ENCODE measurements at places on chromosomes 2 and 18.

DNA sequence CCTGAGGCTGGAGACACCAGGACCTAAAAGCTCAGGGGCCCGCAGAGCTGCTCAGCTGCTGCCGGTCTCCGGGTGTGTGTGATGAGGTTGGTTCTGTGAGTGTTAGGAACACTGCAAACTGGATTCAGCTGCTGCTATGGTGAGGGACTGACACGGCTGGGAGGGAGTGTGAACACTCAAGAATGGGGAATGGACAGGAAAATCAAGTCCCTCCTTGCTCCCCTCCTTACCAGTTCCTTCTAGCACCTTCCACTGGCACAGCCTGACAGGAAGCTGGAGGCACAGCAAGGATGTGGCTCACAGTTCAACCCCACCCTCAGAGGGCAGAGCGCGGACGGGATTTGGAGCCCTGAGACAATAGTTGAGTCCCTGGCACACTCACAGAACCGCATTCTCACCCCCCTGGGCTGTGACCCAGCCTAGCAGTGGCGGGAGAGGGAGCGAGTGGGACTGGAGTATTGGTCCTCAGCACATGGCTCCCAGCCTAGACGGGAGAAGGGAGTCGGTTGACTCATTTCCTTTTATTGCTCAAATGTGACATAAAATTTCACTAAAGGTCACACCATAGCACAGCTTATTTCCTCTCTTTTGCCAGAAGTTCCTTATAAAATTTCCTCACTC lies 42.5 kb downstream of the LRRC30 start:
- H3K36me3 ChIP-seq = no peaks in the 10 kb centered on the region
- H3K27me3 ChIP-seq = no peaks in the 10 kb centered on the region
- no peak for DNase-seq
- no peak overlapping the region for H3K4me3 ChIP-seq
- H3K4me1 ChIP-seq = no peaks in the 10 kb centered on the region
- no peak overlapping the region for H3K27ac ChIP-seq

- DNase-seq = no peak
- H3K4me3 ChIP-seq = no peak overlapping the region
- H3K27ac ChIP-seq = no peak overlapping the region
- peaks cover 2% of the 10 kb centered on the region for H3K27me3 ChIP-seq
- H3K4me1 ChIP-seq = peaks cover 4% of the 10 kb centered on the region
Observed at GRCh38 chr2:100980046-100980445, 22.0 kb upstream of the RPL31 start.

- H3K36me3 ChIP-seq = no peaks in the 10 kb centered on the region
- no peaks in the 10 kb centered on the region for H3K27me3 ChIP-seq
- no peak overlapping the region for H3K27ac ChIP-seq
- no peak for DNase-seq
- no peak overlapping the region for H3K4me3 ChIP-seq
Observed at GRCh38 chr2:51420511-51420910, 388.6 kb upstream of the NRXN1 start.

DNA sequence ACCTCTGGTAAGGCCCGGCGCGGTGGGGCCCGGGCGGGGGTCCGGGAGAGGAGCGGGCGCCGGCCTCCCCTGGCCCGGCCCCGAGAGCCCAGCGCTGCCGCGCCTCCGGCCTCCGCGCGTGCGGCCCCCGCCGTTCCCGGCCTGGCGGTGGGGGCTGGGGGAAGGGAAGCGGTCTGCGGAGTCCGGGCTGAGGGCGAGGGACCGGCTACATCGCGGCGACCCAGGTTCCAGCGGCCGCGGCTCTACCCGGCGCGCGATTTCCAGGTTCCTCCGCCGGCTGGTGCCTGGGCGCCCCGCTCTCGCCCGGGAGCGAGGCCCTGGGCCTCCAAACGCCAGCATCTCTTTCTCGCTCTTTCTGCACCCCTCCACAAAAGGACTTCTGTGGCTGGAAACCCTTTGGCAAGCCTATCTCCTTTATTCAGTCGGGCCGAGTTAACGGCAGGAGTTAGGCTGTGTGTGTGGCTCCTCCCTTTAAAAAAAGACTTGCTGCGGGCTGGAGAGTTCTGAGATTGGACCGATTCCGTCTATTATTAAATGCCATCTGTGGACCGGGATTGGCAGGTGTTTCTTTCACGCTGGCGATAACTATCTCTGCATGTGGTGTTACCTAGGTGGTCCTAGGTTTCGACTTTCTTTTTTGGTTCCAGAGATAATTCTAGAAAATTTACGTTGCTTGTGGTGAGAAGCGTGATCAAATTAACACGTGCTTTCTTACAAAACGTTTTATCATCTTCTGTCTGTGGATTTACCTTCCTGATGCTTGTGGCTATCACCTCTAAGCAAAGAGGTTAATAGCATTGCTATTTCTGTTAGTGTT lies 592 bp downstream of the ME2 start:
- H3K27me3 ChIP-seq = no peaks in the 10 kb centered on the region
- H3K27ac ChIP-seq = peak overlapping the region; percentile 99
- H3K4me1 ChIP-seq = peaks cover 27% of the 10 kb centered on the region

DNA sequence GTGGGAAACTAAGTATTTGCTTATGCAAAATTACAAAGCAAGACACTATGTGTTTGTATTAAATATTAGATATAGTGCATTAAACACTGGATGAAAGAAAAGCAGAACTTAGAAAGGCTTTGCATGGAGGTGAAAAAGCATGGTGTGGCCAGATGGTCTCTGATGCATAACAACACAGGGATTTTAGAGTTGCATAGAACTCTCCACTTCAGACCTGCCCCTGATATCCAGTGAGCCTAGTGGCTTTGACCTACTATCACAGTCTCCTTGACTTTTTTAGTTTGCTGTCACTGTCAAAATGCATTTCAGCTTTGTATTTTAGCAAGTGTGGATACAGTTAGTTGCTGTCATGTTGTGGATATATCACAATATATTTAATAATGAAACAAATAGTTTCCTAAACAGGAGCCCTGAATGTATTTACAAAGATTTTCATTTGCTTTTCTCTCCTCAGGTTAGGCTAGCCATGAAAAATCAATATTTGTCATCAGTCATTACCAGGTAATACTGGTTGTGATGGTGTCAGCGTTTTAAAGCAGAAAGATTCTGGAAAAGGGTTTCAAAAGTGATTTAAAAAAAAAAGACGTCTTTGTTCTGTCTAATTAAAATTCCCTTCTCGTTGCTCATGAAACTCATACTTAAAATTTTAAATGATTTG lies 5.2 kb downstream of the CSRNP3 start:
- no peak overlapping the region for H3K27ac ChIP-seq
- H3K36me3 ChIP-seq = no peaks in the 10 kb centered on the region
- H3K4me3 ChIP-seq = no peak overlapping the region
- H3K4me1 ChIP-seq = no peaks in the 10 kb centered on the region
- no peak for DNase-seq

GRCh38 chr2:54709336-54709809 lies 14.1 kb upstream of the EML6 start:
- peak overlapping the region; percentile 50 for H3K4me3 ChIP-seq
- H3K36me3 ChIP-seq = peaks cover 1% of the 10 kb centered on the region

DNA sequence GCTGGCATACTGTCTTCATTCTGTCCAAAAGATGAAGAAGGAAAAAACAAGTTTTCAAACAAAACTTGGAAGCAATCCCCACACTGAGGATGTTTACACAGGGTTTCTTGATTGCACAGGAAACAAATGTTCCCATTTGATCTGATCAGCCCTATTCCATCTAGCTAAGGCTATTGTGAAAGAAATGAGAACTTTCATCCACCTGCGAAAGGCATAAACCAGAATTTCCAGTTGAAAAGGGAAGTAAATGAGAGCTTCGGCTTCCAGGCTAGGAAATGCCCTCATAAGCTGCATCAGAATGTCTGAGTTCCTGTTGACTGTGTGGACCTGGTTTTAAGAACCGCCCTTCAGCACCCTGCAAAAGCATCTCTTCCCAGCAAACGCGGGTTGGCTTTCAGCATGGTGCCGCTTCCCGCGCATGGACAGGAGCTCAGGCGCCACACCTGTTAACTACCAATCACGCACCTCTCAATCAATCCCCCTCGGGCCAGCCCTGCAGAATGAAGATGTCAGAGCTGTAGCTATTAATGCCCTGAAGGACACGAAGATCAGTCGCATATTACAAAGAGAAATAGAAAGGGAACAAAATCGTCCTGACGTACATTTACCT lies 850.4 kb downstream of the GALR1 start:
- H3K4me1 ChIP-seq = no peaks in the 10 kb centered on the region
- H3K4me3 ChIP-seq = no peak overlapping the region
- DNase-seq = no peak
- no peaks in the 10 kb centered on the region for H3K27me3 ChIP-seq

- no peak for DNase-seq
- H3K36me3 ChIP-seq = no peaks in the 10 kb centered on the region
- H3K4me1 ChIP-seq = no peaks in the 10 kb centered on the region
- H3K27me3 ChIP-seq = peaks cover 33% of the 10 kb centered on the region
- H3K27ac ChIP-seq = no peak overlapping the region
Observed at GRCh38 chr2:105406221-105406620, 7.4 kb upstream of the FHL2 start.

DNA sequence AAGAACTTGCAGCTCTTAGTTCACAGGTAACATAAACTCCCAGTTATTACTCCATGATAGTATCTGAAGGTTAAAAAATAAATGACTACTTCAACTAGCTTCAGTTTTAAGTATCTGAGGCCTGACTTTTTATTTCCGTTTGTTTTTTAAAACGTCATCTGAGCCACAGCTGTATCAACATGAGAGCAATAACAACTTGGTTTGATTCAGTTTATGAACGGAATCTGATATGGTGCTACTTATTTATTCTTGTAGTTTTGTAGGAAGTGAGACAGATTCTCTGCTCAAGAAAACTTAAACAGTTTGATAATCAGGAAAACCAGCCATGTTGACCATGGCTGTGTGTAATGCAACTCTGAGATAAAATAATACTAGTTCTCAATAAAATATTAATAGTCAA lies 34.9 kb downstream of the NAB1 start:
- peaks cover 23% of the 10 kb centered on the region for H3K4me1 ChIP-seq
- no peak overlapping the region for H3K4me3 ChIP-seq
- H3K27me3 ChIP-seq = no peaks in the 10 kb centered on the region
- no peak overlapping the region for H3K27ac ChIP-seq
- no peak for DNase-seq

- H3K4me3 ChIP-seq = no peak overlapping the region
- no peak for DNase-seq
- H3K36me3 ChIP-seq = peaks cover 25% of the 10 kb centered on the region
- no peaks in the 10 kb centered on the region for H3K27me3 ChIP-seq
Observed at GRCh38 chr2:127712999-127713398, 11.7 kb downstream of the SFT2D3 start.

DNA sequence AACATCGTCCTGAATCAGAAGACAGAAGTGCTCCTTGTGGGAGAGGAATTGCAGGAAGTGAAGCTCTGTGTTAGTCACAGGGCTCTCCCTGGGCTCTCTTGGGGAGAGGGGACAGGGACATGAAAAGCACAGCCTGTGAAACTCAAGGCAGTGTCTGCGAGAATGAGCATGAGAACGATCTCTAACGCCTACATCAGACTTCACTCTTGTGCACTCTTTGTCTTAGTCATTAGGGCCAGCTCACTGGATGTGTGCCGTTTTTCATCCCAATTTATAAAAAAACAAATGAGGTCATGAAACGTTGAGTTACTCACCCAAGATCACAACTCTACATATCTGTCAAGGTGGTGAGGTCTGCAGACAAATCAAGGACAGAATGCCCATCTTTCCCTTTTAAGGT lies 27.0 kb upstream of the TWIST2 start:
- peaks cover 4% of the 10 kb centered on the region for H3K4me1 ChIP-seq
- peaks cover 4% of the 10 kb centered on the region for H3K27me3 ChIP-seq
- no peaks in the 10 kb centered on the region for H3K36me3 ChIP-seq
- no peak overlapping the region for H3K4me3 ChIP-seq
- DNase-seq = no peak

- peak overlapping the region; percentile 52 for H3K27ac ChIP-seq
- H3K27me3 ChIP-seq = no peaks in the 10 kb centered on the region
- H3K4me1 ChIP-seq = peaks cover 69% of the 10 kb centered on the region
- no peak for DNase-seq
Observed at GRCh38 chr2:191171708-191172355, 21.0 kb upstream of the STAT4 start.

All from activated CD4-positive, alpha-beta T cell treated with anti-CD3 and anti-CD28 coated beads, Interleukin-2, amount 10 ng/mL, durations not matched to agents 24 days and 14 days (primary cell).